ENCODE measurements at places on chromosomes 16 and 17. TPM values are rescaled to one million over a fixed set of nuclear protein-coding genes. Genes with fewer than 3 reads are reported as not detected.

Gene CD300E
- polyA plus RNA-seq = 0.26 TPM

Gene SRCAP
- 34.6 TPM for polyA plus RNA-seq

GRCh38 chr16:30658731-30659506 lies 688 bp downstream of the FBRS start:
- peak; percentile 95 for DNase-seq

- DNase-seq = no peak
Observed at GRCh38 chr16:17474037-17474436, 3.3 kb upstream of the XYLT1 start.

DNA sequence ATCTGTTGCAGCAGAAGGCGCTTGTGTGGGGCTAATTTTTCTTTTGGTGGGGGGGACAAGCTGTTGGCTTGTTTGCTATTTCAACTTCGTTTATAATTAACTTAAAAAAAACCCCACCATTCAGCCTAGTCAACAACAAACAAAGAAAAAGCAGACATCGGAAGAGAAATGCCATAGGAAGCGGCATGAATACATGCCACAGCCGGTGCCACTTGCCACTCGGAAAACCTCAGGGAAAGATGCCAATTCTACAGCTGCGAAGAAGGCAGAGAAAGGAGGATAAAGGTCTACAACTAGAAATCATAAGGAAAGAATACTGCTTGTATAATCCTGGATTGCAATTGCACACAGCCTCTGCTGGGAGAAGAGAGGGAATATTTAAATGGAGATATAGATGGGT lies 254.4 kb upstream of the PMFBP1 start:
- DNase-seq = no peak

DNA sequence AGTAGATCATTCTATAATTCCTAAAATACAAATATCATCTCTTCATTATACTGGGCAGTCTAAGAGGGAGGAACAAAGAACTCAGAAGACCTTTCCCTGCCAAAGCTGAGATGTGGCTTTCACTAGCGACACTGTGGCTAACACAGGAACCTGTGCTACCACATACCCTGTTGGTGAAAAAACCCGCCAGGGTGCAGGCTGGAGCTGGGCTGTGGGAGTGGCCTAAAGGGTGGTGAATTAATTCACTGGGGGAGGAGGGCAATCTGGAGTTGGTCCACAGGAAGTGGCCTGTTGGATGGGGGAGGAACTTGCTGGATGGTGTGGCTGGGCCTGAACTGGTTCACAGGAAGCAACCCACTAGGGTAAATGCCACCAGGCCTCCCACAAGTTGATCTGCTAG lies 7.4 kb downstream of the ZNF594 start:
- DNase-seq = no peak

GRCh38 chr16:85514295-85514597 lies 98.9 kb upstream of the GSE1 start:
- no peak for DNase-seq
